CD8-positive, alpha-beta T cell (primary cell): ENCODE measurements at places on chromosomes 16 and 17.

DNA sequence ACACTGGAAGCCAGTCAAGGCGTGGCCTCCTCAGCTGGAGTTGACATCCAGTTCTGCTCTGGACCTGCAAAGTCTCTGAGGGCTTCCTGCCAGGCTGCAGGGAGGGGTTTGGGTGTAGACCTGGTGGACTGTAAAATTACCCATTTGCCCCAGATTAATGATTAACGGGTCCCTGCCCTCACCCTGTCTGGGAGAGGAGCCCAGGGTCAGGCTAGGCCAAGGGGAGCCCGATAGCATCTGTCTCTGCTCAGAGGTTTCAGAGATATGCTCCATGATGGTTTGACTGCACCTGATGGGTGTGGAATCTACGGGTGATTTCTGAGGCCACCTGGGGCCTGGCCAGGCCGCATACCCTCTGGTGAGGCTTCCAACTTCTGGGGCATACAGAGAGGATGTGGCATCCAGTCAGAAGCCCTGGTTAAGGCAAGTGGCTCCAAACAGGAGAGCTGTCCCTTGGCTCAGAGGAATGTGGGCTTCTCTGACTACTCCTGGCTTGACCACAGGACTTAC, 11.2 kb downstream of the PPY start:
- no peak for DNase-seq

DNA sequence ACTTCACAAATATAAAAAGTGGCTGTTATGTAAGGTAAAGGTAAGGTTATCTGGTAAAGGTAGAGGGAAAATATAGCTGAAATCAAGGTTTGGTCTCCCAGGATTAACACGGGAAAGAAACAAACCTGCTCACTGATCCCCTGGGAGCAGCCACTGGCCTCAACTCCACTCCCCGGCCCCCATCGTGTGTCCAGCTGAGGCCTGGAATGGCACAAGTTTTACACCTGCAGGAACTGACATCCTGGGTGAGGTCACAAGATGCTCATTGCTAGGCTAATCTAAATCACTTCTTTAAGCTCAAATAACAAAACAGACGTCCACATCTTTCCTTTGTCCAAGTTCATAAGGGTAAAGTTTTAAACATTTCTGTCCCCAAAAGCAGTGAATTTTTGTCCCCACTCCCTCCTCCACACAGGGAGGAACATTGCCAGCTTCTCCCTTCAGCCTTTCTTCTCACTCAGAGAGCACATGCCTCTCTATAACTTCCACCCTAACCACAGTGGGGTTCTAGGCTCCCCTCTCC, 46.3 kb downstream of the ERN1 start:
- DNase-seq, result no peak

- peak; percentile 36 for DNase-seq
Observed at GRCh38 chr17:78993241-78993956, 13.7 kb upstream of the LGALS3BP start.

DNA sequence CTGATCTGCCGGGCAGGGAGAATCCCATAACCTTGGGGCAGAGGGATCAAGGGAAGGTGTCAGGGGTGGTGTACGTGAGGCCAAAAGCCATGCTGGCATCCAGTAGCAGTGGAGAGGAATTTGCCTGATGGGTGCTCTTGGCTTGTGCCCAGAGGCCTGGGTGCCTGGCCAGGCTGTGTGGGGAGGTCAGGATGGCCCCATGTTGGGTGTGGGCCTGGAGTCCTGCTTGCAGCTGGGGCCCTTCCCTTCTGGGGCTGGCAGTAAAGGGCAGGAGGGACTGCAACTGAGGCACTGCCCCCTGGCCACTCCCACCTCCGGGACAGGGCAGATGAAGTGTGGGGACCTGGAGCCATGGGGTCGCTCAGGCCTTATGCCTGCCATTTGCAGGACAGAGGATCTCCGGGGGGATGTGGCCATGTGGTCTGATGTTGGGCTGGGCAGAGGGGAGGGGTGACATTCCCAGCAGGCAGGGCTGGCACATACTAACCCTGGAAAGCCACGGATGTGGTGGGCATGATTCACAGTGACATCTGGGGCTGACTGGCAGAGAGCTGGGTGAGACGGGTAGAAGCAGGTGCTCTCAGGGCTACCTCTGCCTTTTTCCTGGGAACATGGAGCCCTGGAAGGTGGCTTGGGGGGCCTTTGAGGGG, 3.5 kb downstream of the FMNL1 start:
- no peak for DNase-seq

- DNase-seq, result no peak
Observed at GRCh38 chr17:43905400-43905984, 1.8 kb downstream of the MPP2 start.

DNA sequence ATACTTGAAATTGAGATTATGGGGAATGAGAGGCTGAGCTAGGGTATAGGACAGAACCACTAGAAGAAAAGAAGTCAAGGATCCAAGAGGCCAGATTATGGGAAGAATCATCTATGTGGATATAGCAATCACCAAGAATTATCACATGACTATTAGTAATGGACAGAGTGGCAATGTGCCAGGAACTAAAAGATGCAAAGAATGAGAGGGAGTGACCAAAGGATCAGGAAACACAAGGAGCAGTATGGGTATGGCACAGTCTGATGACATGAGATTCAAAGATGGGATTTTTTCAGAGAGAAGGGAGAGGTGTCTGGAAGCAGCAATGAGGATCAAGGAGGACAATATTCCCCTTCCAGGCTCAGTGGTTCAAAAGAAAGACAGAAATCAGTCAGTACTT, 212.2 kb downstream of the AATF start:
- DNase-seq, result no peak

- no peak for DNase-seq
Observed at GRCh38 chr17:77592106-77592865, 366.2 kb upstream of the TNRC6C start.

- DNase-seq, result no peak
Observed at GRCh38 chr17:71247441-71248015, 873.3 kb upstream of the SOX9 start.
